H4 (cell line): ENCODE measurements at places on chromosomes 4 and X. TPM values are rescaled to one million over a fixed set of nuclear protein-coding genes. Genes with fewer than 3 reads are reported as not detected.

Gene S100G
- not detected in 2 replicates for total RNA-seq

Gene RNF212
- not detected in 2 replicates for total RNA-seq

Gene GLUD2
- total RNA-seq = 0.10 and 0.43 TPM in 2 replicates

Gene CFAP47
- total RNA-seq = 0.84 and 1.6 TPM in 2 replicates

Gene SLC16A2
- total RNA-seq = 3.8 and 4.9 TPM in 2 replicates

Gene NR3C2
- 1.2 and 1.9 TPM in 2 replicates for total RNA-seq

Gene WDR44
- total RNA-seq = 9.2 and 10.2 TPM in 2 replicates

Gene ODAPH
- 0.12 and 0.19 TPM in 2 replicates for total RNA-seq

Gene NPY1R
- 1.3 and 2.0 TPM in 2 replicates for total RNA-seq

Gene RHOXF1
- not detected in 2 replicates for total RNA-seq

Gene MAGEB2
- total RNA-seq = 0.46 and 1.5 TPM in 2 replicates

Gene RRH
- not detected in 2 replicates for total RNA-seq

Gene GASK1B
- 2.1 and 2.2 TPM in 2 replicates for total RNA-seq

Gene SOX3
- not detected in 2 replicates for total RNA-seq

Gene SLITRK4
- 3.0 and 3.8 TPM in 2 replicates for total RNA-seq

Gene MAGEA2
- total RNA-seq = 10.6 and 15.8 TPM in 2 replicates

Gene SUPT20HL2
- total RNA-seq = not detected in 2 replicates

Gene APELA
- total RNA-seq = 0.04 and 0.10 TPM in 2 replicates

Gene SPANXA1
- total RNA-seq = 17.0 TPM in 1 of 2 replicates, not detected in the other

Gene SYP
- total RNA-seq = 0.19 TPM in 1 of 2 replicates, not detected in the other

Gene P2RY10
- total RNA-seq = not detected in 2 replicates

Gene PCYT1B
- 0.10 and 0.46 TPM in 2 replicates for total RNA-seq

Gene NDP
- total RNA-seq = 0.39 TPM in 1 of 2 replicates, not detected in the other

Gene CXCL9
- not detected in 2 replicates for total RNA-seq

Gene IQCM
- not detected in 2 replicates for total RNA-seq

Gene SLC2A9
- 0.35 TPM in 1 of 2 replicates, not detected in the other for total RNA-seq

Gene RHOXF2
- total RNA-seq = not detected in 2 replicates

Gene PDLIM3
- 12.5 and 16.2 TPM in 2 replicates for total RNA-seq

Gene ARAP2
- 7.3 and 18.8 TPM in 2 replicates for total RNA-seq

Gene NPNT
- 0.23 TPM in 1 of 2 replicates, not detected in the other for total RNA-seq

Gene BTC
- total RNA-seq = 1.1 and 2.1 TPM in 2 replicates

Gene FAM47A
- total RNA-seq = not detected in 2 replicates

Gene NLRP2B
- total RNA-seq = not detected in 2 replicates

Gene PCSK1N
- total RNA-seq = 9.9 and 16.0 TPM in 2 replicates

Gene IL1RAPL1
- 0.49 and 0.66 TPM in 2 replicates for total RNA-seq

Gene SORBS2
- 0.41 and 1.5 TPM in 2 replicates for total RNA-seq

Gene NUDT10
- 11.6 and 14.6 TPM in 2 replicates for total RNA-seq

Gene SSX4
- not detected in 2 replicates for total RNA-seq

Gene IL13RA2
- total RNA-seq = 177 and 186 TPM in 2 replicates

Gene PPARGC1A
- total RNA-seq = 0.94 and 2.4 TPM in 2 replicates

Gene RLIM
- total RNA-seq = 35.1 and 43.2 TPM in 2 replicates

Gene AGA
- 59.2 and 71.4 TPM in 2 replicates for total RNA-seq

Gene COX7B2
- total RNA-seq = not detected in 2 replicates

Gene NEXMIF
- total RNA-seq = not detected in 2 replicates

Gene NEUROG2
- not detected in 2 replicates for total RNA-seq

Gene PDCL2
- not detected in 2 replicates for total RNA-seq

Gene BCOR
- 22.8 and 23.8 TPM in 2 replicates for total RNA-seq

Gene DCUN1D4
- total RNA-seq = 34.8 and 38.8 TPM in 2 replicates

Gene GLRA2
- not detected in 2 replicates for total RNA-seq

Gene SMIM31
- 0.04 TPM in 1 of 2 replicates, not detected in the other for total RNA-seq

Gene CLCN4
- 6.9 TPM in 2 replicates for total RNA-seq
